Uterus (tissue), 4 donors: ENCODE measurements at places on chromosomes 2 and 18.

DNA sequence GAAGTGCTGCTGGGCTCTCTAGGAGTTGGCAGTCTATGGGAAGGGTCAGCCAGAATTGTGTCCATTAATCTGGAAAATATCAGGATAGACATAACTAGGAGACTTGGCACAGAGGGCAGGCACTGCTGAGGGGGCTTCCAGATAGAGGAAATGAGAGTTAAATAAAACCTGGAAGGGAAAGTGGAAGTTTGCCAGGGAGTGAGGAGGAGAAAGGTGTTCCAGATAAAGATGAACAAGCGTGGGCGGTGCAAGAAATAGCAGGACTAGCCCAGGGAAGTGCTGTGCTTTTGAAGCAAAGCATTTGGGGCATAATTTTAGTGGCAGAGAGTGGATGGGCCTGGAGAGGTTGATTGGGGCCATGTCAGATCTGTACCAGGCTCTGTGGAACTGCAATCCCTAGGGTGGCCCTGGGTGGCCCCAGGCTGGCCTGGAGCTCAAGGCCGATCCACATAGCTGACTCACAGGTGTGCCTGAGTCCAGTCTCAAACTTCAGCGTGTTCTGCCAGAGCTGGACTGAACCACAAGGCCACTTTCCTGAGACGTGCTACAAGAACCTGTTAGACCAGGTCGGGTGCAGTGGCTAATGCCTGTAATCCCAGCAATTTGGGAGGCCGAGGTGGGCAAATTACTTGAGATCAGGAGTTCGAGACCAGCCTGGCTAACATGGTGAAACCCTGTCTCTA is 26.9 kb downstream of the GALM start:
- no peak for DNase-seq

DNA sequence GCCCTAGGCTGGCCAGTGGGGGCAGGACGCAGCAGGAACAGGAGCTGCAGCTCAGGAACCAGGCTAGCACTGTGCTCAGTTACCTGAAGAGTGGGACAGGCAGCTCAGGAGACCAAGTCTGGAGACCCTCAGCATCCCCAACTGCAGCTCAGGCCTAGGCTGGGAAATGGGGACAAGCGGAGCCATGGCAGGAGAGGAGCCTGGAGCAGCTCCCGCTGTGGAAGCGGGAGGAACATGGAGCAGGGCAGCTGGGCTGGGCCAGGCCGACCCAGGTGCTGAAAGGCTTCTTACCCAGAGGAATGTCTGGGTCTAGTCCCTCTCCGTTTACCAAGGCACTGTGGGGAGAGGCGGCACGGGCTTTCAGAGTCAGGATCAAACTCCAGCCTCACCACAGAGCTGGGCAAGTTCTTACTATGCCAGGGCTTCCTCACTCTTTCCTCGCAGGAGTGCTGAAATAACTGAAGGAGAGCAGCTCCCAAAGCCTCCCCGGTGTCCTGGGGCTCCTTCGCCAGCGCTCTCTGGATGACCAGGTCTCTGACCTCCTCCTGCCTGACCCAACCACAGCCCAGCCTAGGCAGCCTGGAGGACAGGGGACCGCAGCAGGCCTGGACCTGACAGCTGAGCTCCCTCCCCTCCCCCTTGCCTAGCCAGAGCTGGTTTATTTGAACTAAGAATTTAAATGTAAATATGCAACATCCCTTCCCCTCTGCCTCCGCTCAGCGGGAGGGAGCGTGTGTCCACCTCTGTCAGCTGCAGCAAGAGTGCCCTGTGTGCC is 247.8 kb upstream of the SIX2 start:
- DNase-seq, result no peak

- no peak for DNase-seq
Measured at GRCh38 chr2:113760400-113760799, 4.0 kb upstream of the SLC35F5 start.

DNA sequence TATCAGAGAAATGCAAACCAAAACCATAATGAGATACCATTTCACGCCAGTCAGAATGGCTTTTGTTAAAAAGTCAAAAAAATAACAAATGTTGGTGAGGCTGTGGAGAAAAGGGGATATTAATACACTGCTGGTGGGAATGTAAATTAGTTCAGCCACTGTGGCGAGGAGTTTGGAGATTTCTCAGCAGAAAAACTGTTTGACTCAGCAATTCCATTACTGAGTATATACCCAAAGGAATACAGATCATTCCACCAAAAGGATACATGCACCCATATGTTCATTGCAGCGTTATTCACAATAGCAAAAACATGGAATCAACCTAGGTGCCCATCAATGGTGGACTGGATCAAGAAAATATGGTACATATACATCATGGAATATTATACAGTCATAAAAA is 54.5 kb upstream of the WDR75 start:
- no peak for DNase-seq

- DNase-seq, result no peak
Measured at GRCh38 chr2:131724019-131724418, 196.3 kb downstream of the CCDC74A start.

DNA sequence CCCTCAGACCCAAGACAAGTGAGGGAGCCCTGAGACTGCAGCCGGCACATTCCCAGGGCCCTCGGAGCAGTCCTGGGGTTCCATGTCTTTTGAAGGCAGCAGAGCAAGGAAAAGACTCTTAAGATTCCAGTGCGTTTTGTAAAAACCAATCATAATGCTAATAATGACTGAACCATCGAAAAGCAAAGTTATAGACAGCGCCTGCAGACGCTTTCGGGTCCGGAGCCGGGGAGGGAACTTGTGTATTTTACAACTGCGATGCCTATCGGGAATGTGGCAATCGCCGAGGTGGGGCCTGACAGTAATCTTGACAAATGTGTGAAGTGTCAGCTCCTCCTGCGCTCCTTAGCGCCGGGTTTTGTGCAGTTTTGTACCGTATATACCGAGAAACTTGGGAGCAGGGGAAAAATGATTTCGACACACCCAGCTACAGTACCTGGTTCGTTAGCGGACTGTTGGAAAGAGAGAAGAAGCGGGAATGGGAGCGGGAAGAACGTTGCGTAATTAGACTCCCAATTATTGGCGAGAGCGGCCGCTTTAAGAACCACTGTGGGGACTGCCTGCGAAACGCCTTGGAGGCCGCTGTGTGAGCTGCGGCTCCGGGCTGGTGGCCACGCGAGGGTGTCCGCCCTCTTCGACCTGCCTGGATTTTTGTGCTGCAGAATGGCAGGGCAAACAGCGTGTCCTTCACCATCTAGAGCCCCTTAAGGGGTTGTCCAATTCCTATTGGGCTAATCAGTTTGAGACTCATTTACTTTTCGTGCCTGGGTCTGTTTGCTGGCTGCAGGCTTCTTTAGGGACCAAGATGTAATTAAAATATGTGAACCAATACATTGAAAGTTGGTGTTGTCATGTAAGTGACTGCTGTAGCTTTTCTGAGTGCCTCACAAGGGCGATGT is 2.4 kb downstream of the EPAS1 start:
- DNase-seq, result peak; percentile 74

DNA sequence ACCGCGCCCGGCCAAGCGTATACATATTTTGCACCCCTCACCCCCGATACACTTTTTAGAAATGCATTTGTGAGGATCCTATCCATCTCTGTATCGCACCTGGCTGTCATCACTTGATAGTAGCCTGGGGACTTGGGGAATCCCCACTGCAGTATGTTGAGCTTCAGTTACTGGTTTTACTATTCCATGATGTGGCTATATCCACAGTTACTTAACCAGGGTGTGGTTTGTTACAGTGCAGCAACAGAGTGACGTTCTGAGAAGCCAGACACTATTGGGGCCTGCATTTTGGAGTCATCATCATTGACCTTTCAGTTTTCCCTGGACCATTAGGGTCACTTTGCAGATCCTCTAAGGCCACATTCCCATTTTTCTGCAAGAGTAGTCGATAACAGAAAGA is 212.7 kb downstream of the AGAP1 start:
- no peak for DNase-seq

DNA sequence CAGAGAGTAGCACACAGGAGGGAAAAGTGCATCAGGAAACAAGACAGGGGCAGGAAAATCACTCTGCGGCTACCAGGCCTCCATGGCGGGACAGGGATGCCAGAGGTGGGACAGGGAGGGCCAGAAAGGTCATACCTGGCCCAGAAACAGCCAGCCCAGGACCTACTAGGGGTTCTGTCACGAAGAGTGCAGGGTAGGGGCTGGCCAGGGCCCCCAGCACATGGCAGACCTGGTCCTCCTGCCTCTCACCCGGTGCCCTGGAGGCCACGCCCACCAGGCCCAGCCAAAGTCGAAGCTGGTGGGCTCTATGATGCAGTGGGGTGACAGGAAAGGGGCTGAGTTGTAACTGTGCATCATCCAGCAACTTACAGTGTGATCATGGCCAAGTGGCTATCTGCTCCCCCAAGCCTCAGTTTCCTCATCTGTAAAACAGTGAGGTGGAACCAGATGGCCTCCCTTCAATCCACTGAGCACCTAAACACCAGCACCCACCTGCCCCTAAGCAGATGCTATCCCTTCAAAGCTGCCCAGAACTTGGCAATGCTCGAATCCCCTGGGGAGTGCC is 10.6 kb downstream of the CYP26B1 start:
- no peak for DNase-seq

GRCh38 chr18:12862874-12863482 is 21.1 kb downstream of the PTPN2 start:
- DNase-seq, result no peak

DNA sequence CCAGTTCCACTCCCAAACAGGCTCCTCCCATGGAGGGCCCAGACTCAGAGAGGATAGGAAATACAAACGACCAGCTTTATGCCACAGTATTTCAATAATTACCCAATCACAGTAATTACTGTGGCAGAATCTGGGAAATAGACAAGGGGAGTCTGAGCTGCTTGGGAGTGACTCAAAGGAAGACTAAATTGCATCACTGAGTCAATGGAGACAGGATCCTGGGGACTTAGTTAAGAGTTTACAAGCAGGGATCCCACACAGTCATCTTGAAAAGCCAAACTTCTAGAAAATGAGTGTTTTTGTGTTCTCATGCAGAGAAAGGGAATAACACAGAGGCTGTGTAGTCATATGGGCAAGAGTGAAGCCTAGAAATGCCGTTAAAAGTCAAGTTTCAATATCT is 1142.1 kb downstream of the CNTNAP5 start:
- DNase-seq, result no peak

DNA sequence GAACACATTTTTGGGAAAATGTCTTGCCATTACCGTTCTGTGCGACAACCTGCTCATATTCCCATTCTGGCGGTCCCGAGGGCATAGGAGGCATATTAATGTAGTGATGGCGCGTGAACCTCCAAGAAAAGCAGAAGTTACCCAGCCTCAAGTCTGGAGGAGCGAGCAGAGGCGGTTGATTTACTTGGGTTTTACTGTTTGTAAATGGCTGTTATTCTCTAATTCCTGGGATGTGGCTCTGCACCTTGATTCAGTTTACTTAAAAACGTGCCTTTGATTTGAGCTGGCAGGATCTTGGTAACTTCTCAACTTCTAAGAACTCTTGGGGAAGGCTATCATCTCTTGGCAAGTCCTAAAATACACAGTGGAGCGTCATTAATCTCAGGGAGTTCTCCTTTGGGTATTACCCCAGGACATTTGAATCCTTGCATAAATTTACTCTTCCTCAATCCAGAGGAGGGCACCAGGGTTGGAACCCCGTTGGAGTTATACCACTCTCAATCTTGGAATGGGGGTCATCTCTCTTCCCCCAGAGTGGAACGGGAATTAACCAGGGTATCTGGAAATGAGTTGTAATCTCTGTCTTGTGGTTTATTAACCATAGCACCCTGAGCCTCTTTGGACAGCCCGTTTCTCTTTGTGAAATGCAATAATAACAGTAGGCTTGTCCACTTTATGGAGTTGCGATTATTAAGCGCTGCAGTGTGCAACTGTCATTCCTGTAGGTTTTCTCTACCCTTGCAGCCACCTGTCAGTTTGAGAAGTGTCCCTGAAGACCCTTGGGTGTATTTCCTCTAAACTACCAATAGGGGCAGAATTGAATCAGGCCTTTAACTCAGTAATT is 2.1 kb downstream of the HK2 start:
- DNase-seq, result no peak

DNA sequence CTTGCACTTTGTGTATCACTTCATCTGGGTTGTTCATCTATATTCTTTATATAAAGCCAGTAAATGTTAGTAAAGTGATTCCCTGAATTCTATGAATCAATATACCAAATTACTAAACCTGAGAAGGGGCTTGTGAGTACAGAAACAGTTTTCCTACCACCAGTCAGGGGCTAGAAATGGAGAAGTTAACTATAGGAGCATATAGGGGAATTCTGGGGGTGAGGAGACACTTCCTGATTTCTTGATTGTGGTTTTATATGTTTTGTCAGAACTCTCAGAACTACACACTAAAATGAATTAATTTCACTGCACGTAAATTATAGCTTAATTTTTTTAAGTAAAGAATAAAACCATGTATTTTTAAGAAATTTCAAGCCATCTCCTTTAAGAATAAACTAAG is 93.7 kb downstream of the SESTD1 start:
- DNase-seq, result no peak

DNA sequence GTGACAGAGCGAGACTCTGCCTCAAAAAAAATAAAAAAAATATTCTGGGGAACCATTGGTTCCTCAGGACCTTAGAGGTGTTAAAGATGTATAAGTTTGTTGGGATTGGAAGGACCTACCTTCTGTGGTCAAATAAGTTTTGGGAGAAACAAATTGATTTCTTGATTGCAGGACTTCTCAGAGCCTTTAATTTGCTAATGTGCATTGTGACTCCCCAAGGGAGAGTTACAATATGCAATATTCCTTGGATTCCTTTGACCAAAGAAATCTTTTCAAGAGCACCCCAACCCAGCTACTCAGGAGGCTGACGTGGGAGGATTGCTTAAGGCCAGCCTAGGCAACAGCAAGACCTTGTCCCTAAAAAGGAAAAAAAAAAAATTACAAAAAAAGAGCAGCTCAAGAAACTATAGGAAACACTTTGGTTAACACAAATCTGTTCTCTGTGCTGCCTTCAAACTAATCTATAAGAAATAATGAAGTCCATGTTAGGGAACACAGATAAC is 6.5 kb downstream of the NAGK start:
- no peak for DNase-seq

GRCh38 chr2:204019572-204020501 is 83.3 kb downstream of the ICOS start:
- DNase-seq, result no peak

- no peak for DNase-seq
Measured at GRCh38 chr18:8868276-8868675, 162.9 kb downstream of the MTCL1 start.

GRCh38 chr2:217553202-217553601 is 449.6 kb downstream of the TNS1 start:
- DNase-seq, result no peak

GRCh38 chr2:21779786-21780185 is 656.0 kb downstream of the TDRD15 start:
- DNase-seq, result no peak

- no peak for DNase-seq
Measured at GRCh38 chr2:7774481-7774880, 857.3 kb downstream of the RNF144A start.
